Left lobe of liver (tissue), 2 donors: ENCODE measurements at places on chromosomes 5 and 9. TPM values are rescaled to one million over a fixed set of nuclear protein-coding genes. Genes with fewer than 3 reads are reported as not detected.

Gene F2RL2
- total RNA-seq, result 0.28 TPM

Gene GDF9
- 0.15 TPM for total RNA-seq

Gene GPRIN1
- 0.18 TPM for total RNA-seq

Gene NOXA1
- 6.0 TPM for total RNA-seq

Gene C9orf72
- total RNA-seq, result 5.6 TPM

Gene ARL14EPL
- not detected for total RNA-seq

Gene ADRA1B
- total RNA-seq, result 12.0 TPM

Gene ZNF622
- total RNA-seq, result 15.6 TPM

Gene MAP1B
- total RNA-seq, result 3.4 TPM

Gene PFN3
- not detected for total RNA-seq

Gene PCDHGB5
- 4.2 TPM for total RNA-seq
